ENCODE measurements at places on chromosomes 11 and 22.

DNA sequence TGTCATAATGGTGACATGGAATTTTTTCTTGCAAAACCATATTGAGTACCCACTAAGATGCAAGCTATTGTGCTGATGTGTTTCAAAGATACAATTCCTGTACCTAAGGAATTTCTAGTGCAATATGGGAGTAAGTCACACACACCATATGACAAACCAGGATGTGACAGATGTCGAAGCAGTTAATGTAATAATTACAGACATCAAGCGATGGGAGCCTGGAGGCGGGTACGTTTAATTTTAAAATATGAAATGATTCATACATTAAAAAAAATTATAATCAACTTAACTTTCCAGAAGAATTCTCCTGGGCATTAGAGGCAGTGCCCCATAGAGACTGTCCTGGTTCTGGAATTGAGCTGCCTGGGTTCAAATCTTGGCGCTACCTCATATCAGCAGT lies 6.0 kb downstream of the SYCE3 start:
- DNase-seq, result no peak

GRCh38 chr22:45534339-45535192 lies 31.9 kb downstream of the FBLN1 start:
- no peak for DNase-seq

- no peak for DNase-seq
These were observed 31.1 kb upstream of the WT1 start for GRCh38 chr11:32466279-32466915.

GRCh38 chr11:13923182-13923581 lies 39.3 kb upstream of the SPON1 start:
- no peak for DNase-seq

- DNase-seq, result no peak
These were observed 112.4 kb upstream of the PITPNB start for GRCh38 chr22:28031383-28031922.

GRCh38 chr11:126378763-126379162 lies 23.3 kb downstream of the ST3GAL4 start:
- DNase-seq, result no peak

DNA sequence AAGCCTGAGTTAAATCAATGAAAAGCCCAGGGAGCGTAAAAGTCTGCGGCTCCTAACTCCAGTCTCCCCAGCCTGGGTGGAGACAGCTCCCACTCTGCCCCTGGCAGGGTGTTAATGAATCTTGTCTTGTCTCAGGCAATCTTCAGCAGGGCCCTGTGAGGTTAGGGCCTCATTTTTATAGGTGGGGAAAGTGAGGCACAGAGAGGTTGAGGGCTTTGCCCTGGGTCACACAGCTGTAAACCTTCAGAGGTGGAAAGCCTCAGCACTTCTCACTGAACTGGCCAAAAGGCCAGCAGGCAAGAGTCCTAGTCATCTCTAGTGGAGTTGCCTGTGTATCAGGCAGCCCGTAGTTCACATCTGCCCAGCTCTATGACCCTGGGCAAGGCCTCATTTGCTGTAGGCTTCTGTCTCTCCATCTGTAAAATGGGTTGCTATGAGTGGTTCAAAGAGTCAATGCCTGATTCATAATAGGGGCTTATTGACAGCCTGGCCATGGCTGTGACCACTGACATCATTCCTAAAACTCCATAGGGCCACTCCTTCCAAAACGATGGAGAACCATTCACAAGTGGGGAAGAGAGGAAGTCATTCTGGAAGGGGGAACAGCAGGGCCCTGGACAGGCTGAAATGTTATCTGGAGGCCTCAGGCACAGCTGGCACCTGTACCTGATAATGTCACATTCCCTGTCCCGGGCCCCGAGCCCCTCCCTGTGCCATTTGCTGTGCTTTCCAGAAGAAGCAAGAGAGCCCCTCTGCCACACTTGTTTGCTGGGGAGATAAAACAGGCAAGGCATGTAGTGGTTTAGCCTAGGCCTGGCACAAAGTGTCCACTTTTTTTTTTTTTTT lies 6.0 kb downstream of the CBX7 start:
- DNase-seq, result no peak

DNA sequence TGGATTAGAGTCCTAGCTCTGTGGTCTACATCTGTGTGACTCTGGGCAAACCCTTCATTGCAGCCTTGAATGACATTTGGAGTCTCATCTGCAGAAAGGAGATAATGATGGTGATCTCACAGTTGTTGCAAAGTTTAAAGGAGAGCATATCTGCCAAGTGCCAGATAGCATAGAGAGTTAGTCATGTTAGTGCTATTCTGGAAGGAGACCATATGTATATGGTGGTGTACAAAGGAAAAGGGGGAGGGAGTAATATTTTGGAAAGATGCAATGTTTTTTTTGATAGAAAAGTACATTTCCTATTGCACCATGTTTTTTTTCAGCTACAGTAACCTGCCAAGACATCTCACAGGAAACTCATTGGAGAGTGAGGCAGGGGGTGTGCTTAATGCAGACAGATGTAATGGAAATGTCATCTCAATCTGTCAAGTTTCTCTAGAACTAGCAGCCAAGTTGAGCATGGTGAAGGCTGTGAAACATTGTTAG lies 92.1 kb upstream of the NARS2 start:
- no peak for DNase-seq

GRCh38 chr11:45756384-45757010 lies 48.5 kb upstream of the SLC35C1 start:
- DNase-seq, result no peak

DNA sequence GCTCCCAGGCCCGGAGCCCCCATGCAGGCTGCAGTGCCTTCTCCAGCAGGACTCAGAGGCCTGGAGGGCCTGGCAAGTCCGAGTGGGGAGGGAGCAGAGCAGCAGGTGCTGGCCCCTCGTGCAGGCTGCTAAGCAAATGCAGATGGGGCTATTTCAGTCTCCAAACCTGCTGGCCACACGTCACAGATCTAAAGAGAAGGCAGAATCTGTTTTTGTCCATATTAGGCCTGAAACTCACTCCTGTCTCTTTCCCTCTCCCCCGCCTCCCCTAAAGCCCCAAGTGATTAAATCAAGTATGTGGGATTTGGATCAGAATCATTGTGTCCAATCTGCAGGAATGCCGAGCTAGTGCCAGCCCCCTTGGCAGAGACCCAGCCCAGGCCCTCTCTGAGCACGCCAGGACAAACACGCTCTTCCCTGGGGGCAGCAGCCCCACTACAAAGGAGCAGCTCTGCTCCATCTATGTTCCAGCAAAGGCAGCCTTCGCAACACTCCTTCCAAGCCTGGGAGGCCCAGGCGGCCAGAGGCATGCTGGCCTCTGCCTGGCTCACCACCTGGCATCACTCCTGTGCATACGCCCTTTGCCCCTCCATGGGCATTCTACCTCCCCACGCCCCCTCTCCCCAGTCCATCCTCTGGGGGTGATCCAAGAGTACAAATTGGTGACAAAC lies 26.5 kb downstream of the RPL27A start:
- peak; percentile 86 for DNase-seq

DNA sequence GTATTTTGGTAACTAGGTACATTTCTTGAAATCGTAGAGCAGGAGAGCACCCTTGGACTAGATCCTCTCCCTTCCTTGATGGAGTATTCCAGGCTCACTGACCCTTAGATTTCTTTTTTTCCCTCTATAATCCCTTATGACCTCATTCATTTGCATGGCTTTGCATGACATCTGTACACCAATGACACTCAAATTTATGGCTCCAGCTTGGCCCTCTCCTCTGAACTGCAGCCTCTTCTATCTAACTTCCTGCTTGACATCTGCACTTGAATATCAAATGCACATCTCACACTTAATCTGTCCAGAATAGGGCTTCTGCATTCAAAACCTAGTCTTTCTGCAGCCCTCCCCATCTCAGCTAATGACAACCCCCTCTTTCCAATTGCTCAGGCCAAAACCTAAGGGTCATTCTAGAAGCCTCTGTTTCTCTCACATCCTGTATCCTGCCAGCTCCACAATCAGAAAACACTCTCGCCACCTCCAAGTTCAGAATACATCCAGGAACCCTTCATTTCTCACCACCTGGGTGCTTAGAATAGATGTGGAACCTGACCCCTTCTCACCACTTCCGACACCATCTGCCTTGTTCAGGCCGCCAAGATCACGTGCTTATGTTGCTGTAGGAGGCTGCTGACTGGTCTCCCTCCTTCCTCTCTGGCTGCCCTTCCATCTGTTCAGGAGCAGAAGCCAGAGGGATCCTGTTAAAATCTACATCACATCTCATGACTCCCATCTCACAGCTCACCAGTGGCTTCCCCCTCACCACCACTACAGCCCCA lies 138.9 kb upstream of the MTNR1B start:
- DNase-seq, result no peak

- no peak for DNase-seq
These were observed 473.7 kb downstream of the TBC1D22A start for GRCh38 chr22:47236161-47236560.

Measured in HAP-1 (cell line).